ENCODE measurements at places on chromosomes 5 and 9.

DNA sequence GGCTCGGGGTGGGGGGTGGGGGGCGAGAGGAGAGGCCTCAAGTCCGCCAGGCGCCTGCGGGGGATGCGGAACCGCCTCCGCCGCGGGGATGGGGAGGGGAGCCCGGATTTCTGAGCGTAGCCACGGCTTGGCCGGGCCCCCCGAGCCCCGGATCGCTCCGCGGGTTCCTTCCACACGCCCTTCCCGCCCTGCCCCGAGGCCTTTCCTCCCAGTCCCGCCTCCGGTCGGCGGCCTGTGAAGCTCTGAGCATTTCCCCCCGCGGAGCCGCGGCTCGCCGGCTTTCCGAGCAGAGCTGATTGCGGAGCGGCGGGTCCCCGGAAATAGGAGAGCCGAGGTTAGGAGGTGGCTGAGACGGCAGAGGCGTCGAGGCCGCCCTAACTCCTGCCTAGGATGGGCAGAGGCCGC is 6.1 kb downstream of the IRX4 start:
- no peak for DNase-seq

GRCh38 chr5:103487218-103487617 is 75.4 kb downstream of the NUDT12 start:
- no peak for DNase-seq

DNA sequence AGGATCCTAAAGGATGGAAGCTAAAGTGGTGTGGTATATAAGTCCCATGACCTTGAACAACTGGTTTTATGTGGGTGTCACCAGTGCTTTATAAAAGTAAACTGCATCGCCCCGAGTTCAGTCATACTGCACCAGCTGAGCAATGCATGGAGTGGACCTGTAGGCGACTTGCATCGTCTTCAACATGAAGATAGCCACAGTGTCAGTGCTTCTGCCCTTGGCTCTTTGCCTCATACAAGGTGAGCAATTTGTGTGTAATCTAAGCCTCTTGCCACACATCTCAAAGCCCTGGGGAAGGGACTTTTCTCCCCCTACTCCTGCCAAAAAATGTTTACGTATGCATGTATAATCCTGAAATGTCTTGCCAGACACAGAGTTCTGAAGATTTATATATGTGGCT is at the start of gene SPINK5:
TSS of gene SPINK5 (plus strand) at position 120 of the 400 bp plus-strand sequence. CDS start at position 185, 65 bp downstream.
- no peak for DNase-seq

DNA sequence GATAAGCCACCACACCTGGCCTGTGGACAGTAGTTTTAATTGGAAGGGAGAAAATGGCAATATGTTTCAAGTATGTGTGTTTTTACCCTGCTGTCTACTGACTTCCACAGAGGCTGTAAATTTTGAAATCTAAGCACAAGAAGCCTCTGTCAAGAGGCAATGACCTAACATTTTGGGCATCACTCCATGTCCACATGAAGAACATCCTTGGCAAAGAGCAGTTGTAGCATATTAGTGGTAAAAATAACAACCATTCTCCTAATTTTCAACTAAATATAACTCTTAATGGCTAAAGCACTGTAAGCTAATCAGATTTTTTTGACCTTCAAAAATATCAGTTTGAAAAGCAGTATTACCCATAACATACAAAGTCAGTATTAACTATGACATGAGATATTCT is 100.3 kb upstream of the APC start:
- no peak for DNase-seq

DNA sequence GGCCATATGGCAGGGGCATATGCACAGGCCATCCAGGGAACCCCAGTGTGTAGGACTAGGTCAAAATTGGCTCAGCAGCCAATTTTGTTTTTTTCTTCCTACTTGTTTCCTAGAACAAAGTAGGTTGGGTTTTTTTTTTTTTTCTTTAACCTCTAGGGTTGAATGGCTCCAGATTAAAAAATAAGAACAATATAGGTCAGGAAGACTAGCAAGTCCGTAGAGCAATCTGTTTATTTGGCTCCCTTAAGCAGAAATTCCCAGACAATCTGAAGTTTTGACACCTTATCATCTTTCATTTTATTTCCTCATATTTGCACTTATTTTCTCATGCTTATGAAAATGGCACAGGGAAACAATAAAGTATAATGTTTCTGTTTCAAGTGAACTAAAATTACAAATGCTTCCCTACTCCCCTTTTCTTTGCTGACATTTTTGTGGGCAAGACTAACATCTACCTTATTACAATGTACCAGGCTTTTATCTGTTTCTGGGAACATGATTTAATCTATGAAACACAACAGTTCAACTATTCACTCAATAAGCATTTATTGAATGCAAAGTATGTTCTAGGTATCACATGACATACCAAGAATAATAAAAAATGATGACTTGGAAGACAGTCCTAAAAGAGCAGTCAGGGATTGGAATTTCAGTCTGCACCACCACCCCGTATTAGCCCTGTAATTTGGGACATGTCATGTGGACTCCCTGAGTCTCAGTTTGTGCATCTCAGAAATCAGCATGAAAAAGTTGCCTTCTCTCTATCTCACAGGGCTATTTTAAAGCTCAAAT is 30.5 kb downstream of the TLR4 start:
- DNase-seq = no peak

GRCh38 chr9:86733929-86734328 is 213.4 kb downstream of the GAS1 start:
- no peak for DNase-seq

DNA sequence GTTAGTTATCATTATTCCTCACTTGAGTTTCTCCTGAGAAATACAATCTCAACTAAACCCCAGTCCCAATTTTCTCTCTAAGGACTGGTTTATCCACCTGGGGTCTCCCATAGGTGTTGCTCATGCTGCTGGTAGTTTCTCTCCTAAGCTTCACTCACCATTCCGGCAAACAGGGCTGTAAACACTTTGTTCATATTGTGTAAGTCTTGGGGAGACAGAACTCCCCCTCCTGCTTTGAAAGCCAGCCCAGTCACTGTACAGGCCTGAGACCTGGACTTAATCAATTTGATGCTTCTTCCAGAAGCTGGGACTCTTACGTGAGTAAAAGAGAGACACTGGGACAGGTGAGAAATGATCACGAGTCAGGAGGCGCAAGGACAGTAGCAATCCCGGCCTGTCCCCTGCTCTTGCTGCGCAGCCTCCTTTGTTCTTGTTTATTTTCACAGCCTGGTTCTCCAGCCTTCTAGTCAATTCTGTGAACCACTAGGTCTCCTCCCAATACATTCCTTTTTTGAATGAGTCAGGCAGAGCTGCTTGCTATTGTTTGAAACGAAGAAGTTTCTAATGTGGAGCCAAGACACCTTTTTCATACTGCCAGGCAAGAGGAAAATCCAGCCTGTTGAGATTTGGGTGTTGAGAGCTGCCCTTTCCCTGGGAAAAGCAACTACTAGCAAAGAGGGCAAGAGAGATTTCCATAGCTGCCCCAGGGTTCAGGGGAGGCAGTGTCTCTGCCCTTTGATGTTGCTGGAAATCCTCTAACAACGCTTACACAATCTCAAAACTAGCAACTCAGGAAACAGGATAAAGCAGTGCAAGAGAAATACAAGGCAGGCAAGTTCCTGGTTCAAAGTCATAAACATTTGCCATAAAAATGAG is 9.2 kb upstream of the SHROOM1 start:
- no peak for DNase-seq

GRCh38 chr5:4531756-4532704 is 608.1 kb upstream of the ADAMTS16 start:
- no peak for DNase-seq

DNA sequence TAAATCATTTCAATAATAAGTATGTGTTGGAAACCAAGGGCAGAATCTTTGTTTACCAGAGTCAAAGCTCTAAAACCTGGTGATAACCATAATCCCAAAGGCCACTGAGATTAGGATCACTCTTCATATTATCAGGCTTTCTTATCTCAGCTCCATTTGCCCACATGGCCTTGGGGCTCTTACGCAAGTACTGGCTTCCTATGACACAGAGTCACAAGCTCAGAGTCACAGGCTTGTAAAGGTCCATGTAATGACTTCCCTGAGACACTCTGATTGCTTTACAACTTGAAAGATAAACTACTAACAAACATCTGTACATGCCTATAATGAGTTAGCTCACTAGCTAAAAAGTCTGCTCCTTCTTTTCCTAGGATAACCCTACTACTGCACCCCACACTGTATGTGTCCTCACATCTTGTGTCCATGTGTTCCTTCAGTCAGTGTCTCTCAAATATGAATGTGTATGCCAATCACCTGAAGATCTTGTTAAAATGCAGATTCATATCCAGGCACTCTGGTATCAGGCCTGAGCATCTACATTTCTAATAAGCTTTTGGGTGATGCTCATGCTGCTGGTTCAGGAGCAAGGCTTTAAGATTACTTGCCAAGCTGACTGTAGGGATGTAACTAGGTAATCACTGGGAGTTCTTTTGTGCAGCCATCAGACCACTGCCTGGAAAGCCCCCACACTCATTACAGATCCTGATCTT is 28.4 kb downstream of the SEMA6A start:
- DNase-seq = no peak

- DNase-seq = no peak
These were observed 580.5 kb upstream of the SGCD start for GRCh38 chr5:155746367-155747038.

GRCh38 chr9:92032891-92033290 is 82.3 kb downstream of the SPTLC1 start:
- no peak for DNase-seq

- no peak for DNase-seq
These were observed 252.1 kb downstream of the TRIM32 start for GRCh38 chr9:116939161-116939560.

DNA sequence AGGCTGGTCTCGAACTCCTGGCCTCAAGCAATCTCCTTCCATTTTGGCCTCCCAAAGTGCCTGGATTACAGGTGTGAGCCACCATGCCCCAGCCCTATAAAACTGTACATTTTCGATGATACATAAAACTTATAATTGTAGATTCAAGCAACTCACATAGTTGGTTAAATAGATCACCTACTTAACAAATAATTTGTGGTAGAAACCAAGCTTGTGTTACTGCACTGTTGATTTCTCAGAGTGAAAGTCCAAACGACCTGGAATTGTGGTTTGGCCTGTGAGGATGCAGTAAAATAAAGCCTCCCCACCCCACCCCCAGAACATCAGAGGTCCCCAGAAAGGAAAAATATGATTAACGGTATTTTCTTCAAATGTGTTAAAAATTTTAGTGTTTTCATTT is 92.7 kb downstream of the TRIO start:
- DNase-seq = no peak

- DNase-seq = peak; percentile 67
These were observed at the start of gene RNF130 for GRCh38 chr5:180071531-180072255. Gene RNF130 (minus strand): TSS chr5:180071759. CDS start chr5:180071702, 57 bp downstream.

DNA sequence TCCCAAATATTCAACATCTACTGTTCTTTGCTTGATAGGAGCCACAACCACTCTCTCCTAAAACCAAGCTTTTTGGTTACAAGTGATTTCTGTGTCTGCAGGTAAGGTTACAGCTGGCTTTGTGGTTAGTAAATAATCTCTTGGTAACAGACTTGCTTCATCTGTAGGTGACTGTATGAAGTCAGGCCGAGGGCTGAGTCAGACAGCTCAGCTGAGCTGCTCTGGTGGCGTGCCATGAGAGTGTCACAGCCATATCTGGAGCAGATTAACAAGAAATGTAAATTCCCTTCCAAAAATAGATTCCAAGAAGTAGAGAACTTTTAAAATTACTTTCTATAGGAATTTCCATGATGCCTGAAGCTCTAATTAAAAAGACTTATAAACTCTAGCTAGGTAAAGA is 23.7 kb upstream of the TAS2R1 start:
- DNase-seq = no peak

DNA sequence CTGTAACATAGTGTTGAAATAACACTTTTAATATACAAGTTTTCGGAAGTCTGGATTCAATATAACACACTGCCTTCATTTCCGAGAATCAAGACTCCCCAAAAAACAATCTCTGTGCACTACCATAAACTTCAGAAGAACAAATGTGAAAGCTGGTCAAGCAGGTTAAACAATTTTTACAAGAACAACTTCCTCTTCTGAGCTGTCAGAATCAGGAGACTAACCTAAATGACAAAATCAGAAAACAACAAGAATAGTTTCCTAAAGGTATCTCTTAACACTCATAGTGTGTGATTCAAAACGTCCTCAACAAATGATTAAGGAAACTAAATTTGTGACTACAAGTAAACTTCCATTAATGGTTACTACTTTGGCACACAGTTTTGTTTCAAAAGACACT is 11.6 kb downstream of the C9orf72 start:
- DNase-seq = no peak

DNA sequence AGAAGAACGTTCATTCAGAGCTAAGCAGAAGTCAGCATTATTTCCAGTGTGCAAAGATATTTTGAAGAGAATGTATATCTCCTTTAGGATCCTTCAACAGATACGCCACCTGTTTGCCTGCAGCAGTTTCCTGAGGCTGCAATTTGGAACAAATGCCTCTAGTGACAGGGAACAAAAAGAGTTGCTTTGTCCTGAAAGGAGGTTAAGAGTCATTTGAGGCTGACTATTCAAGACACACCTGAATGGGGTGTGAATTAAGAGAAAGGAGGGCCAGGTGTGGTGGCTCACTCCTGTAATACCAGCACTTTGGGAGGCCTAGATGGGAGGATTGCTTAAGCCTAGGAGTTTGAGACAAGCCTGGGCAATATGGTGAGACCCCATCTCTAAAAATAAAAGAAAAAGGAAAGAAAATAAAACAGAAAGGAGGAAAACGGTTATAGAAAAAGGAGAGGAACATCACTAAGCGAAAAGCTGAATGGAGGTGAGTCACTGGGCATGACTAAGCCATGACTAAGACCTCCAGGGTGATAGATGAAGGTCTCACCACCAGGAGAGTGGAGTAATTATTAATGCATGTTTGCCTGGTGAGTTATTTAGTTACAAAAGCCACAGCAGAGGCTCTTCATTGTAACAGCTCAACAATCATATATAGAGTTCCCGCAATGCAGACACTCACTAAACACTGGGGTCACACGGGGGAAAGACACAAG is 255.2 kb upstream of the TNC start:
- DNase-seq = no peak

- no peak for DNase-seq
These were observed 264.9 kb upstream of the EFNA5 start for GRCh38 chr5:107935645-107936044.

- no peak for DNase-seq
These were observed 55.3 kb downstream of the DAP start for GRCh38 chr5:10705747-10706146.

GRCh38 chr5:149345892-149346222 is 558 bp downstream of the GRPEL2 start:
- no peak for DNase-seq

DNA sequence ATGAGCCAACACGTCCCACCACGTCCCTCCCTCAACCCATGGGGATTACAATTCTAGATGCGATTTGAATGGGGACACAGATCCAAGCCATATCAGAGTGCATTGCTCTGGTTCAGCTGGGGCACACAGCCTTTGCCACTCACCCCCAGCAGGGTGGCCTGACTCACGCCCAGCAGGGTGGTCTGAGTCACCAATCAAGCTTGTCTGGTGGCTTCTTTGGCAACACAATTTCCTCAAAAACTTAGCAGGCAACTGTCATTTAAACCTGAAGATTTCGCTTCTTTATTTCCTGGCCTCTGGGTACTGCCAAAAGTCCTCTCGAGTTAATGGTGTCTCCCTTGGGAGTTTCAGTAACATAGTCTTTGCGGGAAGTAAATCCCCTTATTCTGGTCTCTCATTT is 16.3 kb upstream of the SEMA5A start:
- no peak for DNase-seq

GRCh38 chr9:134570711-134571325 is 70.8 kb upstream of the COL5A1 start:
- DNase-seq = no peak

- no peak for DNase-seq
These were observed 675.9 kb upstream of the ZNF608 start for GRCh38 chr5:125422342-125422741.

- DNase-seq = no peak
These were observed 34.1 kb upstream of the PSD2 start for GRCh38 chr5:139761501-139761900.
